ENCODE measurements at places on chromosomes 4 and X. TPM values are rescaled to one million over a fixed set of nuclear protein-coding genes. Genes with fewer than 3 reads are reported as not detected.

Gene ZNF630
- total RNA-seq: 2.2 TPM

Gene ATP2B3
- 0.19 TPM for total RNA-seq

Gene HS3ST1
- 1.7 TPM for total RNA-seq

Gene PDLIM5
- total RNA-seq: 58.9 TPM

Gene GLRA3
- total RNA-seq: not detected

Gene TMSB15C
- 2.6 TPM for total RNA-seq

DNA sequence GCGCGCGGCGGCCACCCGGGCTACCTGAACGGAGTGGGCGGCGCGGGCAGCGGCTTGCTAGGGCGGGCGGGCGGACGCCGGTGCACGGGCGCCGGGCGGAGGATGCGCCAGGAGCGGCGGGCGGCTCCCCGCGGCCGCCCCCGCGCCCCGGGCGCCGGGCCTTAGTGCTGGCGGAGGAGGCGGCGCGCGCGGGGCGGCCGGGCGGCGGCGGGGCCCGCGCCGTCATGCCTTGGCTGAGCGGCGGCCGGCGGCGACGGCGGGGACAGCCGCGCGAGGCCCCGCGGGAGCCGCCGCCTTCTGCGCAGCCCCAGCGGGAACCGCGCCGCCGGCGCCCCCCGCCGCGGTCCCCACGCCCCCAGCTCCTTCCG lies 48.2 kb downstream of the CLDN34 start:
- no peak overlapping the region for H3K27ac ChIP-seq
- H3K4me1 ChIP-seq: peaks cover 21% of the 10 kb centered on the region
- H3K4me3 ChIP-seq: peak overlapping the region; percentile 67
- no peak for DNase-seq
- H3K36me3 ChIP-seq: no peaks in the 10 kb centered on the region

GRCh38 chr4:48970471-48970921 lies 15.6 kb upstream of the CWH43 start:
- no peaks in the 10 kb centered on the region for H3K36me3 ChIP-seq
- H3K4me1 ChIP-seq: no peaks in the 10 kb centered on the region
- no peak for DNase-seq
- no peaks in the 10 kb centered on the region for H3K27me3 ChIP-seq
- no peak overlapping the region for H3K27ac ChIP-seq

DNA sequence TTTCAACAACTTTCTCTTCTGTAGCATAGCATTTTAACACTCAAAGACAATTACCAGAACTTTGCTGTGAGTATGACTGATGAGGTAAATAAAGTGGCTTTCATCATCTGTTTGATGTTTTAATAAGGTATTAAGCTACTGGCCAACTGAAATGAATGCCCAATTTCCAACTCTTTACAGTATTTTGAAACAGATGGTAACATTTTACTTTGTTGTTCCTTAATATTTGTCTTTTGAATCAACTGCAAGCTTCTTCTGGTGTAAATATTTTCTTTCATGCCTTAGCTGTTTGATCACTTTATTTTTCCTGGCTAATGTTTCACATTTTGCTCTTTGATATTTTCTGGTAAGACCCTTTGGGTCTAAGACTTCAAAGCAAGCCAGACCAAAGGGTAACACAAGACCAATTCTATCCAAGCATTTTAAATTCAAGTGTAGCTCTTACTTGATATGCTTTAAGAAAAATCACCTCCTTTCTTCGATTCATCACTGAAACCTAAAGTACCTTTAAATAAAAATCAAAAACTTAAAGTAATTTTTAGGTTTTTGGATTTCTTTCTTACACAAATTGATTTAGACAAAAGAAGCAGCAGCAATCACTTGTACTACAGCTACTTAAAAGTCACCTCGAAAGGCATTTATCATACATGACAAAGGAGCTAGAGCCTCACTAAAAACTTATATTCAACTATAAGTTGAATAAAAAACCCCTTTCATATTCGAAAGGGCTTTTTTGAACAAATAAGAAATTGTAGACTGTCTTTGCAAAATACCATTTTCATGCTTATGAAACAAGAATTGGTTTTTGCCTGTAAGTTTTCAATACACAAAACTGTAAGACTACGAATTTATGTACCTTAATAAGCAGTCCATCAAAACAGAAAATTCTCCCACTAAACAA lies 57.6 kb downstream of the TBCK start:
- H3K4me3 ChIP-seq: no peak overlapping the region
- H3K27ac ChIP-seq: no peak overlapping the region
- no peaks in the 10 kb centered on the region for H3K36me3 ChIP-seq
- H3K4me1 ChIP-seq: no peaks in the 10 kb centered on the region

- no peak overlapping the region for H3K27ac ChIP-seq
- H3K4me3 ChIP-seq: no peak overlapping the region
- H3K27me3 ChIP-seq: no peaks in the 10 kb centered on the region
- no peaks in the 10 kb centered on the region for H3K4me1 ChIP-seq
Observed at GRCh38 chr4:99586322-99586721, 11.7 kb downstream of the MTTP start.

- no peaks in the 10 kb centered on the region for H3K27me3 ChIP-seq
- H3K27ac ChIP-seq: no peak overlapping the region
- H3K4me3 ChIP-seq: no peak overlapping the region
- no peaks in the 10 kb centered on the region for H3K36me3 ChIP-seq
- peak; percentile 70 for DNase-seq
Observed at GRCh38 chr4:93791570-93792195, 36.9 kb upstream of the ATOH1 start.

DNA sequence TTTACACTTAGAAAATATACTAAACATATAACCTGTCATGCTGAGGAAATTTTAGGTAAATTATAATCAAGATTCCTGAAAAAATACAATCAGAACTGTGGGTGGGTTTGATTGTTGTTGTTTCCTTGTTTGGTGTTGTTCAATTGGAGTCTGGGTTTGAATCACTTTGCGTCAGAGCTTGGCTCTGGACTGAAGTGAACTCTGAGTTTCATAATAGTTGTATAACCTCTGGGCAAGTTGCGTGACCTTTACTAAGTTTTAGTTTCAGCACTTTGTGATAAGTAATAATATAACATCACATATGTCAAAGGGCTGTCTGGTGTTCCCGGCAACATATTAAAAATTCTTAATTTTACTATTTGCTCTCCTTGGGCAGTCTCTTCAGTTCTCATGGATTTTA lies 758.1 kb downstream of the RAPGEF2 start:
- H3K27ac ChIP-seq: no peak overlapping the region
- H3K27me3 ChIP-seq: no peaks in the 10 kb centered on the region
- H3K4me3 ChIP-seq: no peak overlapping the region
- no peak for DNase-seq
- no peaks in the 10 kb centered on the region for H3K36me3 ChIP-seq

- H3K36me3 ChIP-seq: peaks cover 52% of the 10 kb centered on the region
- H3K27me3 ChIP-seq: no peaks in the 10 kb centered on the region
- H3K27ac ChIP-seq: no peak overlapping the region
- peak overlapping the region; percentile 40 for H3K4me3 ChIP-seq
Observed at GRCh38 chrX:114049063-114049462, 534.8 kb upstream of the HTR2C start.

- H3K36me3 ChIP-seq: no peaks in the 10 kb centered on the region
- H3K27me3 ChIP-seq: no peaks in the 10 kb centered on the region
- no peak for DNase-seq
- no peaks in the 10 kb centered on the region for H3K4me1 ChIP-seq
- H3K4me3 ChIP-seq: no peak overlapping the region
- no peak overlapping the region for H3K27ac ChIP-seq
Observed at GRCh38 chr4:95979961-95980876, 140.3 kb downstream of the PDHA2 start.

DNA sequence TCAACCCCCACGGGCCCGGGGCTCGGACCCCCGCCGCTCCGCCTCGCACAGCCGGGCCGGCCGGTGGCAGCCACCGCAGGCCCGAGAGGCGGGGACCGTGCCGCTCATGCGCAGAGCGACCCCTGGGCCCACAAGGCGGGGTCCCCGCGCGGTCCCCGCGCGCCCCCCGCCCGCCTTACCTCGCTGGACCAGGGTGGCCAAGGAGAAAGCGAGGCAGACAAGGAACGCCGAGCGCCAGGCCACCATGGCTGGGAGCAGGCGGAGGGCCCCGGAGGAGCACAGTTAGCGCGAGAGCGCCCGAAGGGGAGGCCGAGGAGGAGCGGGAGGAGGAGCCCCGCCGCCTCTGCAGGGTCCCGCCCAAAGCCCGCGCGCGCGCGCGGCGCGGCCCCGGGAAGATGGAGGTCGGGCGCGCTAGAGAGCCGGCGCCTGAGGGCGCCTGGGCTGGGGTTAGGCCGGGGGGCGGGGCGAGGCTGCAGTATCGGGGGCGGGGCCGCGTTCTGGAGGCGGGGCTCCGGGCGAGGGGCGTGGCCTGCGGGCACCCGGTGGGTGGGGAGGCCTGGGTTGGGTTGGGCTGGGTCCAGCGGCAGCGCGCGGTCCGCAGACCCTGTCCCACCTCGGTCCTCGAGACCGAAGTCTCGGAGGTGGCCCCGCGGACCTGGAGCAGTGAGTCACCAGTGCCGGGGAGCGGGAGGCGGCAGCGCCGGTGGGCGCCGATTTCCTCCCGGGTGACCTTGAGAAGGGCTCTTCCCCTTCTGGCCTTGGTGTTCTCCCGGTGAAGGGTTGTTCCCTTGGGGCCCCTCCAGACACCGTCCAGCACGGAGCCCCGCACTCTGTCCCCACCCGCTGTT lies at the start of gene CD99L2:
Gene CD99L2 (minus strand): TSS at position 326 of the 848 bp plus-strand sequence. CDS start 80 bp downstream, at position 246.
- peaks cover 14% of the 10 kb centered on the region for H3K4me1 ChIP-seq
- H3K36me3 ChIP-seq: no peaks in the 10 kb centered on the region
- H3K4me3 ChIP-seq: peak within 1 kb of the TSS; percentile 93
- no peaks in the 10 kb centered on the region for H3K27me3 ChIP-seq
- DNase-seq: peak; percentile 93
- peak within 1 kb of the TSS; percentile 86 for H3K27ac ChIP-seq

DNA sequence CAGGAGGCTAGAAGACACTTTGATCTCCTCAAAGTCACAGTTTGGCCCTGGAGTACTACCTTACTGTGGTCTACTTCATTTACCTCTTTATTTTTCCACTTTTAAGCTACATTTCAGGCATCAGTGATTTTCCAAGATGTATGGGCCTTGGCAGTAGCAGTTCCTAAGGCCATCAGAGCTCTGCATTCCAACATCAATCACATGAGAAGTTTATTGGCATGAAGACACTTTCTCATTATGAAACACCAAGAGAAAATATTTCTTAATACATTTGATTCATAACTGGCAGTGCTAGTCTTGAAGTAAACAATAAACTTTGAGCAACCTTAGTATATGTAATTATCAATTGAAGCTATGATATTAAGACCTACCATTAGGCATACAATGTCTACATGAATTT lies 178.1 kb downstream of the IL15 start:
- DNase-seq: no peak
- no peaks in the 10 kb centered on the region for H3K36me3 ChIP-seq
- no peak overlapping the region for H3K4me3 ChIP-seq
- H3K27me3 ChIP-seq: no peaks in the 10 kb centered on the region
- H3K27ac ChIP-seq: no peak overlapping the region

- no peaks in the 10 kb centered on the region for H3K36me3 ChIP-seq
- no peak for DNase-seq
- H3K27ac ChIP-seq: no peak overlapping the region
- no peaks in the 10 kb centered on the region for H3K27me3 ChIP-seq
- no peaks in the 10 kb centered on the region for H3K4me1 ChIP-seq
Observed at GRCh38 chr4:37719021-37719420, 32.8 kb upstream of the RELL1 start.

DNA sequence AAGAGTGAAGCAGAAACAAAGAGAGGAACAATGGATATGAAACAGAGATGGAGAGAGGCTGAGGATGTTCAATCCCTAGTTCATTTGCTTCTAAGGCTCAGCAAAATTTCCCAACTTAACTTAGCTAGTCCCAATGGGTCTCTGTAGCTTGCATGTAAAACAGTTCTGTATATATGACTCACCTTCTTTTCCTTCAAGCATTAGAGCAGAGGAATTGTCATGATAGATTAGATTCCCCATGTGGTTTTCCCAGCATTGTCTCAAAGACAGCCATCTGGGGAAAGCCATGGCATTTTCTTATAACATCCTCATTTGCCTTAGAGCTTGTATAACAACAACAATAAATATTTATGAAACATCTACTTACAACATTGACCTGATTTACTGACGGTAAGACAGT lies 93.9 kb upstream of the GATB start:
- no peaks in the 10 kb centered on the region for H3K4me1 ChIP-seq
- no peak overlapping the region for H3K4me3 ChIP-seq
- no peaks in the 10 kb centered on the region for H3K27me3 ChIP-seq
- no peaks in the 10 kb centered on the region for H3K36me3 ChIP-seq
- no peak overlapping the region for H3K27ac ChIP-seq
- DNase-seq: no peak

- H3K27me3 ChIP-seq: no peaks in the 10 kb centered on the region
- no peak overlapping the region for H3K27ac ChIP-seq
- H3K4me1 ChIP-seq: no peaks in the 10 kb centered on the region
- no peak overlapping the region for H3K4me3 ChIP-seq
- peaks cover 22% of the 10 kb centered on the region for H3K36me3 ChIP-seq
- no peak for DNase-seq
Observed at GRCh38 chrX:72208126-72208800, 26.7 kb downstream of the PIN4 start.

DNA sequence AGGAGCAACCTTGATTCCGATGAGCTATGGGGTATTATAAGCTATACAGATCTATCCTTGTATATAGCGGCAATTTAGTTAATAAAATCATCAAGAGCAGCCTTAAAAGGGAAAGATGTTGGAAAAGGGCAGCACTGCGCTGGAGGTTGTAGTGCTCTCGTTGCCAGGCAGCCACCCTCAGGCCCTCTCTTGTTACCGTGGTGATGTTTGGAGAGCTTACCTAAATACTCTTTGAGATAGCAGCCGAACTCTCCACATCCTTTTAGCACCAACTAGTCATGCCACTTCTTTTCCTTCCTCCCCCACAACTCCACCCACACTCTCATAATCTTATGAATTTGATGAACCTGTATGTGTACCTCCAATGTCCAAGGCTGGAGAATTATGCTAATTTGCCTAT lies 3.8 kb upstream of the RADX start:
- H3K27ac ChIP-seq: no peak overlapping the region
- H3K36me3 ChIP-seq: no peaks in the 10 kb centered on the region
- no peak overlapping the region for H3K4me3 ChIP-seq
- no peaks in the 10 kb centered on the region for H3K27me3 ChIP-seq
- DNase-seq: no peak
- 0 out of 2 replicates have a peak, but pooled peaks cover 2% of the 10 kb centered on the region for H3K4me1 ChIP-seq

DNA sequence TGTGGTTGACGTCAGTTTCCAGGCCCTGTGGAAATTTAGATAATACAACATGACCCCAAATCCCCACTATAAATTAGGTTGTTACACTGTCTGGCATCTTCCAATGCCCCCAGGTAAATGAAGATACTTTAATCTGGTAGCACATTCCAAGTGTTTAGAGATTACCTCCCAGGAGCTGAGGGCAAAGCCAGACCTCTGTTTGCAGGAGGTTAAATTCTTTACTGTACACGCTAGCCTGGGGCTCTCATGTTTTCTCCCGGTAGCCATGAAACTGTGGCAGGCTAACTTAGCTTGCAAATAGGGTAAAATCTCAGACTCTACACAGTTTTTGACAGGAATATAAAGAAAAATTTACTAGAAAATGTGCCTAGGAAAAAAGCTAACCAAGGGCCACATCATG lies 450.0 kb downstream of the PDGFC start:
- no peak overlapping the region for H3K27ac ChIP-seq
- H3K4me1 ChIP-seq: no peaks in the 10 kb centered on the region
- H3K36me3 ChIP-seq: no peaks in the 10 kb centered on the region
- no peak for DNase-seq
- H3K27me3 ChIP-seq: no peaks in the 10 kb centered on the region
- H3K4me3 ChIP-seq: no peak overlapping the region
